ENCODE measurements at places on chromosomes 2 and 18.

- DNase-seq, result no peak
Observed at GRCh38 chr2:155665704-155666103, 666.8 kb downstream of the NR4A2 start.

DNA sequence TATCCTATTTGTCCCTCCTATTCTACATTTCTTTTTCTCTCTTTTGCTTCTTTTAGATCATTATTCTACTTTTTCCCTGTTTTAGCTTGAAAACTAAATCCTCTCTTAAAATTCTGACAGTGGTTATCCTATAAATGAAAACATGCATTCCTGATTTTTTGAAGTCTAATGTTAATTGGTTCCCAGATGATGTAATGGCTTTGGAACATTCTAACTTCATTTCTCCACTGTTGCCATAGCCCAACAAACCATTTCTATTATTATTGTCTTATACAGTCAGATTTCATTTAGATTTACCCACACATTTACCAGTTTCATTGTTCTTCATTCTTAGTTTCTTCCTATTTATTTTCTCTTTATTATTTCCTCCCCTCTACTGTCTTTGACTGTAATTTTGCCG, 36.5 kb downstream of the SIGLEC15 start:
- no peak for DNase-seq

- no peak for DNase-seq
Observed at GRCh38 chr2:159217676-159218075, 68.8 kb downstream of the WDSUB1 start.

GRCh38 chr2:38712871-38713270, 38.3 kb downstream of the SRSF7 start:
- no peak for DNase-seq

DNA sequence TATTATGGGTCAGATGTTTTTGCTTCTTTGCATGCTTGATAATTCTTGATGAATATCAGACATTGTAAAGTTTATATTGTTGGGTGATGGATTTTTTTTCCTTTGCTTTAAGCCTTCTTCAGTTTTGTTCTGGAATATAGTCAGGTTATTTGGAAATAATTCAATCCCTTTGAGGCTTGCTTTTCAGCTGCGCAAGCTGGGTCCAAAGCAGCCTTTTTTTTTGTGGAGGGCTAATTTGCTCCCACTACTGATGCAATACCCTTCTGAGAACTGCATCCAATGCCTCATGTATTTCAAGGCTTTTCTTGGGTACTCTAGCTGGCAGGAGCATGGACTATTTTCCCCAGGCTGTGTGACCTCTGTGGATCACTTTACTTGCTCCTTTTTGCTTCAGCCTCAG, 245.9 kb downstream of the AGPS start:
- DNase-seq, result no peak

- no peak for DNase-seq
Observed at GRCh38 chr18:7676253-7676873, 109.2 kb downstream of the PTPRM start.

- no peak for DNase-seq
Observed at GRCh38 chr18:12838178-12838634, 45.8 kb downstream of the PTPN2 start.

DNA sequence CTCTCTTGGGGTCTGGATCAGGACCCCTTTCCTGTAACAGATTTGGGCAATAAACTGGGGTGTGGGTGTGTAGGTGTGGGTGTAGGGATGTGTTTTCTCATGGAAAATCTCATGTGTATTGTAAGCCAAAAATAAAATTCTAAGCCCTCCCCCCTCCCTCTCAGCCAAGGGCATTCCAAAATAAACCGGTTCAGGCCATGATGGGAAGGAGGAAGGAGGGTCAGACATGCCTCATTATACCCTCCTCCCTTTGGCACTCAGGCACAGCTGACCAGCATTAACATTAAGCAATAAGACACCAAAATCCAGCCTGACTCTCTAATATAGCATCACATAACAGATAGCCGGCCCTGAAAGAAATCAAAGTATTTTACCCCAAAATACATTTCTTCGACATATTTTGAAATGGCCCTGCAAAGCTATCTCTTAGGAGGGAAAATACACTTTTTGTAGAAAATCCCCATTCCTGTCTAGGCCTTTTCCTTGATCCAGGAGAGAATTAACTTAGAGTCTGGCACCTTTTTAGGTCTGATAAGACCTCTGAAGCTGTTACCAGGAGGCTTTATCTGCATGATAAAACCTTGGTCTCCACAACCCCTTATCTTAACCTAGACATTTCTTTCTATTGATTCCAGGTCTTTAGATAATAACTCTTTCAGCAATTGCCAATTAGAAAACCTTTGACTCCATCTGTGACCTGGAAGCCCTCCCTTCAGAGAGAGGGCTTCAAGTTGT, 128.7 kb upstream of the COL5A2 start:
- no peak for DNase-seq

DNA sequence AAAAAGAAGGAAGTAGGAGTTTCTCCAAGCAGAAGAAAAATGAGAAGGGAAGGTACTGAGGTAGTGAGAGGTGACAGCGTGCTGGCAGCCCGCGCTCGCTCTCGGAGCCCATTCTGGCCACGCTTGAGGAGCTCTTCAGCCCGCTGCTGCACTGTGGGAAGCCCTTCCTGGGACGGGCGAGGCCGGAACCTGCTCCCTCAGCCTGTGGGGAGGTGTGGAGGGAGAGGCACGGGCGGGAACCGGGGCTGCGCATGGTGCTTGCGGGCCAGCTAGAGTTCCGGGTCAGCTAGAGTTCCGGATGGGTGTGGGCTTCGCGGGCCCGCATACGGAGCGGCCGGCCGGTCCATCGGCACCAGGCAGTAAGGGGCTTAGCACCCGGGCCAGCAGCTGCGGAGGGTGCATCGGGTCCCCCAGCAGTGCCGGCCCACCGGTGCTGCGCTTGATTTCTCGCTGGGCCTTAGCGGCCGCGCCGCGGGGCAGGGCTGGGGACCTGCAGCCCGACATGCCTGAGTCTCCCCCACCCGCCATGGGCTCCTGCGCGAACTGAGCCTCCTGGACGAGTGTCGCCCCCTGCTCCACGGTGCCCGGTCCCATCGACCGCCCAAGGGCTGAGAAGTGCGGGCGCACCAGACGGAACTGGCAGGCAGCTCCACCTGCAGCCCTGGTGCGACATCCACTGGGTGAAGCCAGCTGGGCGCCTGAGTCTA, 11.1 kb upstream of the CYS1 start:
- no peak for DNase-seq

DNA sequence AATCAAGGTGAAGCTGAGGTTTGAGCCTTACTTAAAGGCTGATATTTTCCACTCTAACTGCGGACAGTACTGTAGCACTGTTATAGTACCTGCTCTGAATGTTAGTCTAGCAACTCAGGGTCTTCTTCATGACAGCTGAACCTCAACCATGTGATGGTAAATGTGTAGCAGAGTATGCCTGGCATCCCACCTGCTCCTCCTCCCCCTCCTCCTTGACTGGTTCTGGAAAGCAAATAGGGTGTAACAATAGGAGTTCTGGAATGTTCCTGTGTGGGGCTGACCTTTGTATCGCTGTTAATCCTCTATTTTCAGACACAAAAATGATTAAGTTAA, 447 bp upstream of the CCL20 start:
- DNase-seq, result no peak

GRCh38 chr2:21229302-21229701, 105.5 kb downstream of the TDRD15 start:
- no peak for DNase-seq
